ENCODE measurements at places on chromosomes 7 and 10.

DNA sequence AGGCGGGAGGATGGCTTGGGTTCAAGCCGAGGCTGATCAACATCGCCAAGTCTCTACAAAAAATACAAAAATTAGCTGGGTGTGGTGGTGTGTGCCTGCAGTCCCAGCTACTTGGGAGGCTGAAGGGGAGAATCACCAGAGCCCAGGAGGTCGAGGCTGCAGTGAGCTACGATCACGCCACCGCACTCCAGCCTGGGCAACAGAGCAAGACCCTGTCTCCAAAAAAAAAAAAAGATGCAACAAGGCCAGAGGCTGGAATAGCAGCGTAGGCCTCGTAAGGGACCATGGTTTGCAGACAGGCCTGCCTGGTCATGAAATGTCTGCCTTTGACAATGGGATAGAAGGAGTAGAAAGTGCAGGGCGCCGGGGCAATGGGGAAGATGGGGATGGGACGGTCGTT lies 20.0 kb downstream of the PAPOLB start:
- DNase-seq, result no peak

- no peak for DNase-seq
These were observed 117.1 kb downstream of the ICA1 start for GRCh38 chr7:8144856-8145255.

DNA sequence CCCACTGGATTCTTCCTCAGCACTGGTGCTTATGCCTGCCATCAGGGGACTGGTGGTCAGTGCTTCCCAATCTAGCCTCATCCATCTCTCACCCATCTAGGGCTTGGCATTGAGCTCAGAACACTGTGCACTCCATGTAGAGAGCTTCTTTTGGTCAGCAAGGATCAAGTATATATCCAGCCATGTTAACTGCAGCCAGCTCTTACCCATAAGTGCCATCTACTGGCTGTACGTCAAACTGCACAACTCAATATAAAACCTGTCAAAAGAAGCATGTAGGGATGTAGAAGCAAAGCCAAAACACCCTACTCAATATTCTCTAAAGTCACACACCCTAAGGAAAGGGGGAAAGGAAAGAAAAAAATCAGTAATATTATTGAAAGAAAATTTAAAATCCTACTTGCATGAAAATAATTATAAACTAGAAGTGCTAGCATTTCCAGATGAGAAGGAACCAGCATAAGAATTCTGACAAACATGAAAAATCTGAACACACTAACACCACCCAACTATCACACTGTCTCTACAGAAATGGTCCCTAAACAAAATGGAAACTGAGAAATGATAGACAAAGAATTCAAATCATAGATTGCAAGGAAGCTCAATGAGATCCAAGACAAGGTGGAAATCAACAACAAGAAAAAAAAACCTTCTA lies 531.1 kb upstream of the STEAP1 start:
- DNase-seq, result no peak

- DNase-seq, result no peak
These were observed 281.4 kb upstream of the NFE2L3 start for GRCh38 chr7:25870574-25870973.

- peak; percentile 89 for DNase-seq
These were observed 45.4 kb downstream of the CHST3 start for GRCh38 chr10:72009425-72010081.

Measured in left hindlimb (tissue), 1 donor.